Stimulated activated CD4-positive, alpha-beta T cell treated with anti-CD3 and anti-CD28 coated beads, Interleukin-2, amount 100 ng/mL, for 24 hours (primary cell): ENCODE measurements at places on chromosomes 11 and 22.

DNA sequence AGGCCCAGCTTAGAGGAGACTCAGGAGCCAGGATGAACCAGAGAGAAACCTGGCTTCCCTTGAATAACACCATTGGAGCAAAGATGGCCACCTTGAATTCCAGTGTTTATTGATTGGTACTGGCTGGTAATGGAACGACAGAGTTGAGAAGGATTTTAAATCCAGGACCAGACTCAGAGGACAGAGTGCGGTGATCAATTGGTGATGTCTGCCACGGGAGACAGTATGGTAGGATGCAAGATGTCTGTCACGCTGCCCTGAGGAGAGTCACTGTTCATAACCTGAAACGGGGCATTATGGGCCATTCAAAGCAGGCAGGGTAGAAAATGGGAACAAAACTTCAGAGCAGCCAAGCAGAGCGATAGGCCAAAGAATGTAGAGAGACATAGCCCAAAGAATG, 55.4 kb upstream of the ISX start:
- no peak for DNase-seq

GRCh38 chr11:44609783-44610155, 44.3 kb downstream of the CD82 start:
- no peak for DNase-seq

GRCh38 chr11:121625777-121626506, 173.2 kb upstream of the SORL1-AS1 start:
- no peak for DNase-seq

GRCh38 chr22:37591823-37592404, 12.0 kb upstream of the LGALS2 start:
- no peak for DNase-seq

- peak; percentile 18 for DNase-seq
Observed at GRCh38 chr11:88103337-88104206, 71.7 kb downstream of the RAB38 start.

DNA sequence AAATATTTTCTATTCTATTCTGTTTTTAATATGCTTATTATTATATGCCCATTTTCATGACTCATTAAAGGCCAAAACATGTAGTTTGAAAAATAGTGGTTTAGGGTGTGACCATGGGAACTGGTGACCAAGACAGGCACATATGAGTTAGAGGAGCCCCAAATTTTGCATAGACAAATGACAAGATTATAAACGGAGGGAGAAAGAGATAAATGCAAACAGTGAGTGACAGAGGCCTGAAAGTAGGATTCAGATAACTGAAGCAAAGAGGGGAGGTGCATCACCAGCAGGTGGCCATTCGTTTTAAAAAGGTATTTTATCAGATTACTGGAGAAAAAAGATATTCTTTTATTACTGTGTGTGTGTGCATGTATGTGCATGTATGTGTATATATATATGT, 391.5 kb upstream of the CHORDC1 start:
- no peak for DNase-seq

DNA sequence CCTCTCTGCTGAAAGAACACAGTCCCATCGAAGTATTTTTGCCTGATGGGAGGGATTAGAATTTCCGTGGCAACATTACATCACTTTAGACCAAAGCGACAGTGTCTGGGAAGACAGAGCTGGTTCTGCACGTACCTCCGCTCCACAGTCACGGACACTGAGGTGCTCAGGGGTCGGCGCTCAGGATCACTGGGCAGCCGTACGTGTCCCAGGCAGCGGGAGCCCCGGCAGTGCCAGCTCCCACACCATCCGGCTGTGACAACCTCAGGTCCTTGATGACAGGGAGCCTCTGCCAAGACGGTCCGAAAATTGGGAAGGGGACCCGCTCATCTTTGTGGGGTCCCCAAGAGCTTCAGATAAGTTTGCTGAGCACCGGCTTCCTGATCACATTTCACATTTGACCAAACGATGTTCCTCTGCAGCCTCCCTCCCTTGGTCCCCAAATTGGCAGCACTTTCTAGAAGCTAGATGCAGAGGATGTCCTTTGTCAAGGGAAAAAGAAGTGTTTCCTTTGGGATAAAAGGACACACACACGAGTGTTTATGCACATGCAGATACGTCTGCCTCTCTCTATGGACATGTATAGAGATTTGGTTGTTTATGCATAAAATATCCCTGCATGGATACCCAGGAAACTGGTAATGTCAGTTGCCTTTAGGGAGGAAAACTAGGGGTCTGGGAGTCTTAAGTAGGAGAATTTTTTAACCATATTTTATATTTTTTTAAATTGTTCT, 61.6 kb upstream of the LINC01488 start:
- no peak for DNase-seq

GRCh38 chr11:45209000-45209879, 62.8 kb downstream of the PRDM11 start:
- no peak for DNase-seq

GRCh38 chr11:92845805-92846204, 123.6 kb upstream of the MTNR1B start:
- DNase-seq: no peak

DNA sequence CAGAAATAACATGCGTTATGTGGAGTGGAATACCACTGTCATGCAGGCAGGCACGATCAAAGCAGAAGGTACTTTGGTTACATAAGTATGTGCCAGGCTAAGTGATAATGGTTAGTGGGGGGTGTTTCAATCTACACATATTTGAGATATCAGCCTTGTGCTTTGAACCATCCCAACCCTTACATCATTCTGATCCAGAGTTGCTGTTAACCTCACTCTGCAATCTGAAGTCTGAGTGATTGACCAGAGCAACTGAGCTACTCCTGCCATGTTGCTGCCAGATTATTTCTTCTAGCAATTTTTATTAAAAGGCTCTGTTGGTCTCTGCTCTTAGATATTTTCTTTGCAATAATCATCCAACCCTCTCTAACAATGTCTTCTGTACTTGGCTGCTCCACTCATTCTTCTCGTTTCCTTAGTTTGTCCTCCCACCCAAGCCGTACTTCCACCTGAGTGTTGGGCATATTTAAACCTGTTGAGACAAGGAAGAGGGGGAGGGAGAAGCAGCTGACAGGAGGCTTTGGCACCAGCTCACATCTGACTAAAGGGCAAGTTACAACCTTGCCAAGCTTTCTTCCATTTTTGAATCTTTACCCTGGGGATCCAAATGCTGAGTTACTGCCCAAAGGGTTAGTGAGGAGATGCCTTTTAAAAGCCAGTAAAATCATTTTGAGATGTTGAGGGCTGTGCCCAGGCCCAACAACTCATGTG, 114.1 kb upstream of the SESN3 start:
- DNase-seq: no peak

DNA sequence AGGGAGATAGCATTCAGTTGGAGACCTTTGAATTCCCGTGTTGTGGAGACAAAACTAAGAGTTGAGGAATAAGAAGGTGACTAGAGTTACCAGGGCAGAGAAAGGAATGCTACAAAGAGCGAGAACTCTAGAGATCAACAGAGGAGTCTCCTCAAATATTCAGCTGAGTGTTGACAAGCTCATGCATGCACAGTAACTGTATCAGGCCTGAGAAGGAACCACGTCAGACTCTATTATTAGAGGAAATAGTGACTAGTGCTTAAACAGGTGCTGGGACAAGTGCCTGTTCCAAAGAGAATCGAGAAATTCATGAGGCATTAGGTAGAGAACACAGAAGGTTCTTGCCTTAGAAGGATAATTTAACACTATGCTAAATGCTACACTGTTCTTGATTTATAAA, 333.8 kb upstream of the CHORDC1 start:
- no peak for DNase-seq

DNA sequence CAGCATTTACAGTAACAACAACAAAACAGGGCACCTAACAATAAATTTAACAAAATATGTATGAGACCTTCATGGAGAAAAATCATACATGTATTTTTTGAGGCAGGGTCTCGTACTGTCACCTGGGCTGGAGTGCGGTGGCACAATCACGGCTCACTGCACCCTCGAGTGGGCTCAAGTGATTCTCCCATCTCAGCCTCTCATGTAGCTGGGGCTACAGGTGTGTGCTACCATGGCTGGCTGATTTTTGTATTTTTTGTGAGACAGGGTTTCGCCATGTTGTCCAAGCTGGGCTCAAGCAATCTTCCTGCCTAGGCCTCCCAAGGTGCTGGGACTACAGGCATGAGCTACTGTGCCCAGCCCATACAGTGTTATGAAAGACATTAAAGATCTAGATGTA, 278.1 kb downstream of the SWAP70 start:
- DNase-seq: no peak

GRCh38 chr11:103499710-103500340, 390.6 kb downstream of the DYNC2H1 start:
- DNase-seq: no peak

DNA sequence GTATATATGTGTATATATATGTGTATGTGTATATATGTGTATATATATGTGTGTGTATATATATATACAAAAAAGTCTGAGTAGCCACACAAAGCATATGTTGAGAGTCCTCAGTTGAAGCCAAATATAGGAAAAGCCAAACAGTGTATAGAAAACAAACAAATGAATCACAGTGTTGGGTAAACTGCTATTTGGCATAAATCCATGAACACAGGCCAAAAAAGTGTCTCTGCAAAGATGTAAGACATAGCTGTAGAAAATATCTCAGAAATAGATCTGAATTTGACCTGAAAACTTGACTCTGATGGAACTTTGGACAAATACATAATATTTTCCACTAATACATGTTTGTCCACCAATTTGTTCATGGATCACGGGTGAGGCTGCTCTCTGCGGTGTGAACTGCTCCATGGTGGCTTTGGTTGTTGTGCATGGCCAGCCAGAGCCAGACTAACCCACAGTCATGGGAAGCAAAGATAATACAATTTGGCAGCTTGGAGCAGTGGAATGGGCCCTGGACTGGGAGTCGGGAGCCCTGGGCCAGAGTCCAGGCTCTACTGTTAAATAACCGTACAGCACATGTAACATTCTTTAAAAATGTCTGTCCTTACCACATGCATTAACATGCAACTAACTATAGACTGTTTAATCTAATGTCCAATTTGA, 76.9 kb upstream of the EED start:
- no peak for DNase-seq

GRCh38 chr11:132466983-132467382, 1065.3 kb downstream of the OPCML start:
- DNase-seq: no peak

DNA sequence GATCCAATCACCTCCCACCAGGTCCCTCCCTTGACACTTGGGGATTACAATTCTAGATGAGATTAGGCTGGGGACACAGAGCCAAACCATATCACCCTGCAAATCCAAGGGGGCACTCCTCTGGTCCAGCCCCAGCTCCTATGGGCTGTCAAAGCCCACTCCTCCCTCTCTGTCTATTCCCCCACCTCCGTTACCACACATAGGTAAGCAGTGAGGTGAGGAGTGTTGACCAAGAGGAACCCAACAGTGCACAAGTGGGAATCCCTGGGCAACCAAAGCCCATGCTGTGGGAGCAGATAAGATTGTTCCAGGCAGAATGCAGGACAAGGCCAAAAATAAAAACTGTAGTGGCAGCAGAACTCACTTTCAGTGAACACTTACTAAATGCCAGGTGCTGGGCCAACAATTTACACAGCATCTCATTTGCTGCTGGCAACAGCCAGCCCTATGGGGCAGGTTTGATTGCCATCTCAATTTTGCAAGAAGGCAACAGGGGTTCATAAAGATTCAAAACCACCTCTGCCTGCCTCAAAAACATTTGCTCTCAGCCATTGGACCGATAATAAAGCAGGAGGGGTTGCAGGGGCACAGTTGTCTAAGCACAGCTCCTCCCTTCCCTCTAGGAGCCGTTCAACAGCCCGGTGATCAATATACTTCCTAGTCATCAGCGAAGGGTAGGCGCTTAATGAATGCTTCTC, 8.9 kb downstream of the SDF2L1 start:
- DNase-seq: no peak

DNA sequence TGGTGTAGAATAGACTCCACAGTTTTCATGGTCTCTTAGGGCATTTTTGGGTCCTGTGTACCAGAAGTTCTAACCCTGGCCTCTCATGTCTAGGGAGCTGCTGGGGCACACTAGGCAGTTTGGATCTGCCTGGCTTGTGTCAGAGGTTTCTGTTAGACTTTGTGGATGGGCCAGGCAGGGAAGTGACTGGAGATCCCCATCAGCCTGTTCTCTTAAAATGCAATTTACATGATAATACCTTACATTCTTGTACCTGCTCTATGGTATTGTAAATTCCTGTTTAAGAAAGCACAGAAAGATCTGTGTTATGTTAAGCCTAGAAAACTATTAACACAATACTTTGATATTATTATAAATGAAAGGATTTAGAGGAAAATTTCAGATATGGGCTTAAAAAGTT, 104.0 kb downstream of the ARHGAP42 start:
- DNase-seq: no peak

- DNase-seq: peak; percentile 17
Observed at GRCh38 chr11:99020352-99021225, at the start of gene CNTN5. Gene CNTN5 (plus strand): TSS chr11:99020949.

- no peak for DNase-seq
Observed at GRCh38 chr11:22808571-22809197, 20.9 kb downstream of the SVIP start.

DNA sequence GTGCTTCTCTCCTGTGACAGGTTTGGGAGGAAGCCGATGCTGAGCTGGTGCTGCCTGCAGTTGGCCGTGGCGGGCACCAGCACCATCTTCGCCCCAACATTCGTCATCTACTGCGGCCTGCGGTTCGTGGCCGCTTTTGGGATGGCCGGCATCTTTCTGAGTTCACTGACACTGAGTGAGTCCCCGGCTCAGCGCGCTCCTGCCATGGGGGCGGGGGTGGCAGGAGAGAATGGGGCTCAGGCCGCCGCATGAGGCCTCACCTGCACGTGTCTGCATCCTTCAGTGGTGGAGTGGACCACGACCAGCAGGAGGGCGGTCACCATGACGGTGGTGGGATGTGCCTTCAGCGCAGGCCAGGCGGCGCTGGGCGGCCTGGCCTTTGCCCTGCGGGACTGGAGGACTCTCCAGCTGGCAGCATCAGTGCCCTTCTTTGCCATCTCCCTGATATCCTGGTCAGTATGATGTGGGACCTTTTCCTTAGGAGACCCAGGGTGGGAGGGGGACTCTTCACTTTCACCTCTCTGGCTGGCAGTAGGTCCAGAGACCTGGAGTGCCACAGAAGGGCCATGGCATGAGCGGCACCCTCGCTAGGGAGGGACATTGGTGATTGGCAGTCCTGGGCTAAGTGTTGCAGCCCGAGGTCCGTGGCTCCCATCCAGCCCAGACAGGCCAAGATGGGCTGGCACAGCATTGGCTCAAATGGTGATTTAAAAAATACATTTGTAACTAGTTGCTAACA, 28.9 kb upstream of the SLC22A12 start:
- DNase-seq: no peak

- no peak for DNase-seq
Observed at GRCh38 chr11:94740083-94741021, 27.8 kb upstream of the AMOTL1 start.

GRCh38 chr11:107747622-107748021, 35.8 kb upstream of the SLN start:
- no peak for DNase-seq
